ENCODE measurements at places on chromosomes 5 and 9. TPM values are rescaled to one million over a fixed set of nuclear protein-coding genes. Genes with fewer than 3 reads are reported as not detected.
A peak's percentile ranks its signal among the peaks of the same experiment; 100 is the strongest.

DNA sequence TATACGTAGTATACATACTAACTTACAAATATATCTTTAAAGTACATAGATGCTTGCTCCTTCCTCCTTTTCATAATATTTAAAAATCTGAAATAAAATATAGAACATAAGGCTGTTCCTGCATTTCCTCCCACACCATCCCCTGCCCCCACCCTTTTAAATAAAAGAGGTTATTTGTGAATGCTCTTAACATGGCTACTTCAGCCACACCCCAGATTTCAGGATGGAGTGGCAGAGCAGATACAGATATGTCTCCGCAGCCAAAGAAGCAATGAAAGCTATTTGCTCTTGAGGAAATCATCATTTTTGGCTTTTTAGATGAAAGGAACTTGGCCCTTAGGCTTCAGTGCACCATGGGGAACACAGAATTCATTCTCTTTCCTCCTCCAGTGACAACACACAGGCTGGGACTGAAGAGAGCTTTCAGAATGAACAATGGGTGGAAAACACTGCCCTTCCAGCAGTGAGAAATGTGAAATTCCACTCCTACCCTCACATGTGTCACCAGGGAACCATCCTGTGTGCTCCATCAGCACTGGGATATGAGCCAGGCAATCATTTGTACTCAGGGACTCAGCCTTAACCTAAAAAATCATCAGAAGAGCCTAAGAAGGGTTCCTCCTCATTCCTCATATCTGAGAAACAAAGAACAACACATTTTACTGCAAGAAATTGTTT, 134.3 kb downstream of the PPP2R2B start:
- H3K27ac ChIP-seq = peak overlapping the region; percentile 34
- peaks cover 5% of the 10 kb centered on the region for H3K4me1 ChIP-seq
- H3K4me3 ChIP-seq = no peak overlapping the region
- no peaks in the 10 kb centered on the region for H3K36me3 ChIP-seq

GRCh38 chr9:4666042-4666699, at the start of gene SPATA6L:
Gene SPATA6L, minus strand, starts transcription at chr9:4666480. Its CDS starts 230 bp downstream, at chr9:4666250.
- H3K27ac ChIP-seq = no peak within 1 kb of the TSS
- peak; percentile 66 for DNase-seq
- H3K27me3 ChIP-seq = no peaks in the 10 kb centered on the region
- H3K36me3 ChIP-seq = no peaks in the 10 kb centered on the region

Gene PCDH12
- total RNA-seq = not detected

GRCh38 chr5:138962614-138963370, 87.7 kb upstream of the LRRTM2 start:
- no peak for DNase-seq
- peak overlapping the region; percentile 19 for H3K4me3 ChIP-seq
- no peaks in the 10 kb centered on the region for H3K27me3 ChIP-seq
- H3K27ac ChIP-seq = peak overlapping the region; percentile 84
- no peaks in the 10 kb centered on the region for H3K36me3 ChIP-seq
- peaks cover 38% of the 10 kb centered on the region for H3K4me1 ChIP-seq

GRCh38 chr5:176153741-176154140, 84.5 kb upstream of the SIMC1 start:
- H3K4me3 ChIP-seq = no peak overlapping the region
- H3K4me1 ChIP-seq = peaks cover 15% of the 10 kb centered on the region
- H3K27ac ChIP-seq = no peak overlapping the region
- no peak for DNase-seq

GRCh38 chr9:129757045-129757444, 4.2 kb upstream of the PTGES start:
- no peak overlapping the region for H3K4me3 ChIP-seq
- H3K36me3 ChIP-seq = no peaks in the 10 kb centered on the region
- H3K27ac ChIP-seq = no peak overlapping the region
- H3K27me3 ChIP-seq = no peaks in the 10 kb centered on the region
- peaks cover 4% of the 10 kb centered on the region for H3K4me1 ChIP-seq

Gene PCDHB9
- 3.2 TPM for total RNA-seq

- H3K27me3 ChIP-seq = no peaks in the 10 kb centered on the region
- DNase-seq = no peak
- H3K4me1 ChIP-seq = peaks cover 19% of the 10 kb centered on the region
- no peak overlapping the region for H3K27ac ChIP-seq
Observed at GRCh38 chr5:157558041-157558595, 17.5 kb downstream of the ADAM19 start.

- no peaks in the 10 kb centered on the region for H3K36me3 ChIP-seq
- DNase-seq = no peak
- H3K27ac ChIP-seq = no peak overlapping the region
- no peaks in the 10 kb centered on the region for H3K27me3 ChIP-seq
Observed at GRCh38 chr5:142056816-142057696, 44.2 kb upstream of the GNPDA1 start.

Gene SLC6A3
- 0.08 TPM for total RNA-seq

DNA sequence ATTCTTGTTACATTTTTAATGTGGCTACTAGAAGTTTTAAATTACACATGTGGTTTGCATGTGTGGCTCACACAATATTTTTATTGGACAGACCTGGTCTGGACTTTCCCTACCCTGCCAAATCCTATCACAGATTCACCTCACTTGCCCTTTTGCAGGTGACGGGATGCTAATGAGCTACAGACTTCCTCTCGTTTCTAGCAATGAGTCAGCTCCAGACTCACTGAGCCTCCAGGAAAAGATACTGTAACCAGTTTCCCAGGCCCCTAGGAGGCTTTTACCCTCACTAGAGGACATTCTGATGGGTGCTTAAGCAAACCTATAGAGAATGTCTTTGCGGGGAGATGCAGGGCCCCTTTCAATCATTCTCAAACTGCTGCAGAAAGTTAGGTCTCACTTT, 135.4 kb downstream of the WDR41 start:
- H3K36me3 ChIP-seq = no peaks in the 10 kb centered on the region
- H3K27me3 ChIP-seq = no peaks in the 10 kb centered on the region
- H3K4me1 ChIP-seq = no peaks in the 10 kb centered on the region
- no peak overlapping the region for H3K4me3 ChIP-seq

DNA sequence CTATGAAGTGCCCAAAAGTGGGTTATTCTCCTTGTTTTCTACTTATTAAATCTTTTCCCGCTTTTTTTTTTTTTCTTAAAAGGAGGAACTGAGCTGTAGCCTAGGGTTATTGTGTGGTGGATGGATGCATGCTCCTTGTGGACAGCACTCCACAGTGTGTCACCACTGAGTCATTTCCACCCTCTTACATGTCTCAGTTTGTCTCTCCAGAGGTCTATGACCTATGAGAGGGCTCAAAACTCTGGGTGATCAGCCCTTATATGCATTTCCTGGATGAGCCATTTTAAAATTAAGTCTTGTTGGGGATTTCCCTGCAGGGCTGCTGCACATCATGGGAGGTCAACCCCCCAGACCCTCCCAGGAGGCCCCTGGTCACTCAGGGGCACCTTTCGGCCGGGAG, 102.2 kb upstream of the MOCS2 start:
- DNase-seq = no peak
- H3K4me1 ChIP-seq = no peaks in the 10 kb centered on the region
- no peak overlapping the region for H3K27ac ChIP-seq
- no peaks in the 10 kb centered on the region for H3K27me3 ChIP-seq
- no peaks in the 10 kb centered on the region for H3K36me3 ChIP-seq

- no peak for DNase-seq
- peaks cover 3% of the 10 kb centered on the region for H3K4me1 ChIP-seq
- no peak overlapping the region for H3K4me3 ChIP-seq
Observed at GRCh38 chr5:134406390-134406789, 5.3 kb downstream of the CDKN2AIPNL start.

DNA sequence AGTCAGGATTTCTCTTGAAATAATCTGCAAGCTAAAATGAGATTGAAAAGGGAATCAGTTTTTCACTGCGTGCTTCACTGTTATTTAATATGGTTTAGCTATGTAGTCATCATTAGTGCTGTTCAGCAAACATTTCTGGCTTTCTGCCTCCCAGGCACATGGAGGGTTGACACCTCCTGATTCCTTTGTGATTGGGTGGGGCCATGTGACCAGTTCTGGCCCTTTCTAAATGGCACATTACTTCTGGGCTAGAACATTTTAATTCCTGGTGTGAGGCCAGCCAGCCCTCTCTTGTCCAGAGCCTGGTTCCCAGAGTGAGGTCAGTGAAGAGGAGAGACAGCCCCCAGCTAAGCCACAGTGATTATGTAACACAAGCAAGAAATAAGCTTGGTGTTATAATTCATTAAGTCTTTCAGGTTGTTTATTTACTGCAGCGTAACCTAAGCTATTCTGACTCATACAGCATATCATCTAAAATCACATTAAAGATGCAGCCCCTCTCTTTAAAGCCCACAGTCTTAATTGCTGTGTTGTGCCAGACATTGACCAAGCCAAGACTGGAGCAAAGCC, 17.4 kb upstream of the ARSI start:
- H3K4me3 ChIP-seq = no peak overlapping the region
- no peaks in the 10 kb centered on the region for H3K36me3 ChIP-seq
- H3K4me1 ChIP-seq = no peaks in the 10 kb centered on the region

DNA sequence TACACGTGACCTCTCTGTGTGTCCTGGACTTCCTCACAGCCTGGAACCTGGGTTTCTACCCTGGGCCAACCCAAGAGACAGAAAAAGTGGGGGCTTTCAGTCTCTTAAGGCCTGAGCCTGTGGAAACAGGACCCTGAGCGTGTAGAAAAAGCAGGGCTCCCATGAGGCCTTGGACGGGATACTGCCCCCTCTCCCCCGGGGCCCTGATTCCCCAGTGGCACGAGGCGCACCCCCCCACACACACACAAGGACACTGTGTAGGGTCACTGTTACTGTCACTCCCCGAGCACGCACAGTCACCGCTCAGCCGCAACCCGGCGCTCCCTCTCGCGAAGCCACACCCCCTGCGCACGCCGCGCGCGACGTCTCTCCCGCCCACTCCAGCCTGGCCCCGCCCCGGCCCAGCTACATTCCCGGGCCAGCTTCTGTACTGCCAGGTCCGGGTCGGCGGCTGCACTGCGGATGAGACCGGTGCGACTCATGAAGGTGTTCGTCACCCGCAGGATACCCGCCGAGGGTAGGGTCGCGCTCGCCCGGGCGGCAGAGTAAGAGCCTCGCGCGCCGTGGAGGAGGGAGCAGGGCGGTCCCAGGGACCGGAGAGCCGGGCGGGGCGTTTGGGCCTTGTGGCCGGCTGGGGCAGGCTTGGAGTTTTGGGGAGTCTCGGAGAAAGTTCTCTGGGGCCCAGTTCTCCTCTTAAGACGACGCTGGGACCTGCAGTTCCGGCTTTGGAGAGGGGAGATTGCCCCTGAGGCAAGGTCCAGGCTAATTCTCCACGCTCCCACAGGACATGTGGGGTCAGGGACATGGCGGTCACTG, at the start of gene GRHPR:
Gene GRHPR, plus strand, starts transcription at position 408 of the 816 bp plus-strand sequence. Its CDS starts 55 bp downstream, at position 463.
- no peak within 1 kb of the TSS for H3K27ac ChIP-seq
- no peaks in the 10 kb centered on the region for H3K27me3 ChIP-seq

DNA sequence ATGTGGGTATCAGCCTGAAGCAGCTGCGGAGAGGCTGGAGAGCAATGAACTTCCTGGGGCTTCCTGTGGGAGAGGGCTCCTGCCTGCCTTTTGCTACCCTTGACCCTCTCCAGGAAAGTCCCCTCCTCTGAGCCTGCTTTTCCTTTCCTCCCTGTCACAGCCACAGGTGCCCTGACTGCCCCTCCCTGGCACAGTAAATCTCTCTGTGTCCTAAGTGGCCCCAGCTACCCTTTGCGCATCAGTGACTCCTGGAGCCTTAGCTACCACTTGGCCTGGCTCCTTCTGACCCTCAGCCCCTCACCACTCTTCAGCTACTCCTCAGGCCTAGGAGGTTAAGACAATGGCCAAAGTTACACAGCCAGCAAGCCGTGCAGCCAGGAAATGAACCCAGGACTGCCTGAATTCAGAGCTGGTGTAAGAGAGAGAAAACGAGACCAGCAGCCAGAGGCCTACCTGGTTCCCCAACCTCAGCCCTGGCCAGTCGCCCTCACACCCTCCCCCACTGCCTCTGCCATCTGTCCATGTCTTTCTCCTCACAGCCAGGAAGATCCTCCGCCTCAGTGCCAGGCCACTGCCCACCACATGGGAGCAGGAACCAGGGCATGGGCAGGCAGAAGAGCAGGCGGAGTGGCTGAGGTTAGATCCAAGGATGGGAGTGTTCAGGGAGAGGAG, 18.6 kb downstream of the CNTFR start:
- DNase-seq = no peak
- no peak overlapping the region for H3K4me3 ChIP-seq
- peak overlapping the region; percentile 66 for H3K27ac ChIP-seq

Gene UAP1L1
- 5.5 TPM for total RNA-seq

GRCh38 chr9:33190021-33190705, 23.0 kb upstream of the B4GALT1 start:
- DNase-seq = no peak
- no peak overlapping the region for H3K27ac ChIP-seq
- no peak overlapping the region for H3K4me3 ChIP-seq
- H3K27me3 ChIP-seq = no peaks in the 10 kb centered on the region
- H3K36me3 ChIP-seq = no peaks in the 10 kb centered on the region
- H3K4me1 ChIP-seq = peaks cover 9% of the 10 kb centered on the region

Gene IL9
- not detected for total RNA-seq

Gene ZNF454
- total RNA-seq = not detected

Gene TAF11L3
- not detected for total RNA-seq

Gene TLE1
- total RNA-seq = 52.9 TPM

Gene TCF7
- 19.4 TPM for total RNA-seq

DNA sequence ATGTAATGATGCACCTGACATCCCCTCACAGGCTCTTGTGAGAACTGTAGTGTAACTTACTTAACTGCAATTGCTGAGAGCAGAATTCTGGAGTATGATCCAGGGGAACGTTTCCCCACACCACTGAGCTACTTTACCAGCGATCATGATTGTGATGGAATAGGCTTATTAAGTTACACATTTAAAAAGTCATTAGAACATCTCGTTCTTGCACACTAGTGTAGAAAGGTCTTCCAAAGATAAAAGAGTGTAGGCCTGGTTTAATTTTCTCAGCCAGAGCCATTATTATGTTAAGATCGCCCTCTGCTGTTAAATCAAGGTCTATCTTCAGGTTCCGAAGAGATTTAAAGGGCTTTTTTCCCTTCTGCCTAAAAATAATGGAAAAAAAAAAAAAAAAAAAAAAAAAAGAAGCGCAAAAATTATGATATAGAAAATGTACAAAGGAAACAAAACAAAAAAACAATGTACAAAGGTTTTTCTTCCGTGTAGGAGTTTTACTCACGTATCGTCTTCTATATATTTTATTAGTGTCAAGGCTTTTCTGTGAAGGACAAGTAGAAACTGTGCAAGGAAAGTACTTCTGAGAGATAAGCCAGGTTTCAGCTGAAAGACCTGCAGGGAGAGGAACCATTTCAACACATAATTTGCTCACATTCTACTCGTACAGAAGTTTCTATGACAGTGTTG, 18.6 kb upstream of the MOB3B start:
- H3K4me3 ChIP-seq = no peak overlapping the region
- H3K4me1 ChIP-seq = no peaks in the 10 kb centered on the region
- no peaks in the 10 kb centered on the region for H3K27me3 ChIP-seq
- DNase-seq = no peak

Gene PCDHB2
- total RNA-seq = 28.4 TPM

Gene FAM153A
- total RNA-seq = not detected

GRCh38 chr9:84357275-84357674, 16.7 kb upstream of the SLC28A3 start:
- no peaks in the 10 kb centered on the region for H3K4me1 ChIP-seq
- DNase-seq = no peak
- H3K36me3 ChIP-seq = no peaks in the 10 kb centered on the region
- H3K27ac ChIP-seq = no peak overlapping the region
- no peaks in the 10 kb centered on the region for H3K27me3 ChIP-seq

Gene RNF183
- 0.50 TPM for total RNA-seq
